ENCODE measurements at places on chromosomes 1 and 21.

DNA sequence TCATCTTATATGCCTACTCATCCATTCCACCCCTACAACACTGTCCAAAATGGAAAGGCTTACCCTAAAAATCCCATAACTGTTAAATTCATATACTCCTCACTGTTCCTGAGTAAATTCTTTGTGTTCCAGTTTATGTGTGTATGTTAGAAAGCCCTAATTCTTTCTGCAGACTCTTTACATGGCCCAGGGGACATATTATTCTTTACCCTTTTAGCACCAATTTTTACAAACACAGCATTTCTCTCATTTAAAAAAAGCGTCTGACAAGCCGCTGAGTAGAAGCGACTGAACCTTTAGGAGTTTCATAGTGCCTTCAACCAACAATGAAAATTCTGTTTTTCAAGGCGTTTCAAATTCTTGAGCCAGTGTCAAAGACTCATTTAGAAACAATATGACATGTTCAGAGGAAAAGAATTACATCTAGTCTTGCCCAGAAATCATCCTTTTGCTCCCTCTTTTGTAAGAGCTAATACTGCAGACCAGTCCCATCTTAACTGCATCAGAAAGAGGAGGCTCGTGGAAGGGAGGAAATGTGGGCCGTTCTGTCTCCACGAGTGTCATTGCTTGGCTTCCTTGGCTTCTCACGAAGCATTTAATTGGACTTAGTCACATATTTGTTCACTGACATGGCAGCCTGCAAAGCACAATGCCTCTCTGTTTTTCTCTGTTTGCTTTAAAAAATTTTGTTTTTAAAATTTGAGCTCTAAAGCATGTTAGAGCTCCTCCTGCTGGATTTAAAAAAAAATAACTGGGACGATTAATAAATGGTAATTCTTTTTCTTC, 21.3 kb upstream of the C1orf105 start:
- DNase-seq, result peak; percentile 64

DNA sequence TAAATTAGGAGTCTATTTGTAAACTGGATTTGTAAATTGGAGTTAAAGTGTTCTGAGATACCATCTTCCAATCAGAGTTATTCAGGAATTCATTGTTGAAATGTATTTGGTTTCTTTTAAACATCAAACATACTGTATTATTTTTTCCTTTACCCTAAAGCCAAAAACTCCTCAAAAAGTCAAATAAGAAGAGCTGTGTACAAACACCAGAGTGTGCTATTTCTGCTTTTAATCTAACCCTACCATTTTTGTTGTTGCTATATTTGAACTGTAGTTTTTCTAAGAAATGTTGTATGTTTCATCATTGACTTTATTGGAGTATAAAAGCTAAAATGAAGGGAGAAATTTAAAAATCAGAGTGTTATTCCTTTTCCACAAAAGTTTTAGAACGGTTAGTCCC, 35.8 kb downstream of the SLC30A7 start:
- no peak for DNase-seq

DNA sequence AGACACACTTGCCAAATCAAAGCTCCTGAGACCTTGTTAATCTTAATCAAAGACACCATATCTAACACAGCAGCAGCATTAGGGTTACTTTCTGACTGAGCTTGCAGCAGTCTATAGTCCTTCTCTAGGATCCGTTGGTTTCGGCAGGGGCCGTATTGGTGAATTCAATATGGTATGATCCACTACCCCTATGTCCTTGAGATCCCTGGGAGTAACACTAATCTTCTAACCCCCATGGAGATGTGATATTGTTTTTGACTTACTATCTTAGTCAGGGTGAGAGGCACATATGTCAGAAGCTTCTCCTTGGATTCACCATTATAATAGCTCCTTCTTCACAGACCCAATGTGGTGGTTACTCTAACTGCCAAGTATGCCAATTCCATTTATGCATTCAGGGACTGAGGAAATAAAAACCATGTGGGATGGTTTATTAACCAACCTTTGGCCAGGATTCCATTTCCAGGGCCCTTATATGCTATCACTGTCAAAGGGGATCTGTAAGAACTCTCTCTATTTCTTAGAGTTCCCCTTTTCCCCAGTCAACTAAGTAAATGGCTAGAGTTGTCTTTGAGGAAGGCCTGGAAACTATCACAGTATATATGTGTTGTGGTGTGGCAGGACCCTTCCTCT, 673.6 kb upstream of the USP24 start:
- no peak for DNase-seq

GRCh38 chr1:216836316-216836715, 113.1 kb upstream of the ESRRG start:
- no peak for DNase-seq

DNA sequence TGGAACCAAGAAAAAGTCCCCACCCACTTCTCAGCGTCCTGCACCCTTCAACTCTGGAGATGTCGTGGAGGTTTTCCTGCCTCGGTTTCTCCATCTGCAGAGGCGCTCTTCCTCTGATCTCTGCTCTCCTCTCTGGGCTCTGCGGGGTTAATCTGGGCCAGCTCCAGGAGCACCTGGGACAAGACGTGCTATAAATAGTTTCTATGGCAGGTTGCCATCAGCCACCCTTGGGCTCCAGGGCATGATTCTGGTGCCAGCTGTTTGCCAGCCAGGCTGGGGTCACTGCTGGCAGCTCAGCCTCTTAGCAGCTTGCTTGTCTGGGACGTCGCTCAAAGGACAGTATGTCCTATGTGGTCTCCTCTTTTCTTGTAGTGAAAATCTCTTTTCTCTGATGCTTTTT, 137.1 kb downstream of the ACTL8 start:
- no peak for DNase-seq

DNA sequence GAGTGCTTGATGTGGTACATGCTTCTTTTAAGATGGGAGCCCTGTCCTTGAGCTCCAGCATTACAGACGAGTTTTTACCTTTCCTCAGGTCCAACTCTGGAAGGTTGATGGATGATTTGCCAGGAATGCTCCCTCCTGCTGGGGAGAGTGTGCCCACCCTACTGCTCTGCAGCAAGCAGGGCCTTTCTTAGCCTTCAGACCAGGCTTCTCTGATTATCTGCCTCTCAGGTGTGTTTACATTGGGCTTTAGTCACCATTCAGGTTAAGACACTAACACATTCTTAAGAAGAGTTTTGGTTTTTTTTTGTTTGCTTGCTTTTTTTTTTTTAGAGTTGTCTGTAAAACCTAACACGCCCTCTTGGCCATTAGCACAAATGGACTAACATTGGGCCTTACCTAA, 301.8 kb downstream of the KCNT2 start:
- no peak for DNase-seq

DNA sequence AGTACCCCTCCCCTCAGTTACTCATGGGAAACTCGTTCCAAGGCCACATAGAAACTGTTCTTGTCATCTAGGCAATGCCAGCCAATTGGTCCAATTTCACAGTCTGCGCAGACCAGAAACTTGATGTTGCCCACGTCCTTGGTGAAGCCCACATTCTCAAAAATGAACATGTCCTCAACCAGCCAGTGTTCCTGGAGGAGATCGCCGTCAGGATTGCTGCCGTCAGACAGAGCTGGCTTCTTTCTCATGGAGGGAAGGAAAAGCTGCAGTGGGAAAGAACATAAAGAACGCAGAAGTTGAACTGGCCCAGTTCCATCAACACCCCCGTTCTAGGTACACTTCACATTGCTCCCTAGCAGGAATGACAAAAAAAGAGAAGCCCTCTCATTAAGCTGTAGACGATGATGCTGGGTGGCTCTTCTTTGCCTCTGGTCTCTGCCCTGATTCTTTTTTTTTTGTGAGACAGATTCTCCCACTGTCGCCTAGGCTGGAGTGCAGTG, 7.9 kb downstream of the RABIF start:
- DNase-seq, result no peak

- no peak for DNase-seq
Measured at GRCh38 chr1:18676332-18676781, 45.7 kb downstream of the PAX7 start.

GRCh38 chr1:244405856-244406255, 45.9 kb downstream of the ADSS2 start:
- no peak for DNase-seq

DNA sequence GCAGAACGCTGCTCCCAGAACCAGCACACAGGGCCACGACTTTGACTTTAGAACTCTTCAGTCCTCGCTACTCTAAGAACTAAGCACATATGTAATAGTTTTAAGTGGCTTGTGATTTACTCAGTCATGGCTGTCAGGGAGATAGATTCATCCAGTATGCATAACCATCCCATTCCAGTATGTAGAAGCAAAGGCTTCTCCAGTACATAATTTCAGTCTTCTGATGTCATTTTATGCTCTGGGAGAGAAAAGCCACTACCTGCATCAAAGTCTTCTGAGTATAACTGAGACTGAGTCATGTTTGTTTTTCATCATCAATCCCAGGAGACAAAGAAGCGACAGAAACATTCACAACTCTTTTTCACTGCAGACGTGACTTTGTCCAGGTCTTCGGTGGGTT, 885.7 kb downstream of the PLA2G4A start:
- DNase-seq, result no peak

GRCh38 chr1:97377432-97378034, 543.3 kb downstream of the DPYD start:
- no peak for DNase-seq

DNA sequence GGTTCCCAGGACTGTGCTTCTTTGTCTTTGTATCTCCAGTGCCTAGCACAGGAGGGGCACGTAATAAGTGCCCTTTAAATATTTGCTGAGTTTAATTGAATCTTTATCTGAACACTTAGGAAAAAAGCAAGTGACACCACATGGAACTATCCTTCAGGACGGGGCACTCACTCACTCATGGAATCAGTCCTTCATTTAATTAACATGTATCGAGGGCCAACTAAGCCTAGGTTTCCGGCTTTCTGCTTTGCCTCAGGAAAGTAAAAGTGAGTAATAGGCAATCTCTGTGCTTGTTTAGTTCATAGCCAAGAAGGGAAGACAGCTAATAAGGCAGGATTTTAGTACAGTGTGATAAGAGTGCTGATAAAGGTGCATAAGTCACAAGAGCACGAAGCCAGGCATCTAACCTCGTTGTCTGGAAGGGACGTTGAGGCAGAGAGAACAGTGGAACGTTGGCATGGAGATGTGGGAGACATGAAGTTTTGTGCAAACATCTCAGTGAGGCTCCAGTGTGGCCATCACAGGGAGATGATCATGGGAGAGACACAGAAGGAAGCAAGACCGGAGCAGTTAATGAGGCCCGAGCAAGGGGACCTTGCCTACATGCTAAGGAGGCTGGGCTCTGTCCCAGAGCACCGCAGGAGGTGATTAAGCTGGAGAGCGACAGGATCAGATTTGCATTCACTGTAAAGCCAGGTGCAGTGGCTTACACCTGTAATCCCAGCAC, 54.1 kb upstream of the TRIM67 start:
- DNase-seq, result no peak

DNA sequence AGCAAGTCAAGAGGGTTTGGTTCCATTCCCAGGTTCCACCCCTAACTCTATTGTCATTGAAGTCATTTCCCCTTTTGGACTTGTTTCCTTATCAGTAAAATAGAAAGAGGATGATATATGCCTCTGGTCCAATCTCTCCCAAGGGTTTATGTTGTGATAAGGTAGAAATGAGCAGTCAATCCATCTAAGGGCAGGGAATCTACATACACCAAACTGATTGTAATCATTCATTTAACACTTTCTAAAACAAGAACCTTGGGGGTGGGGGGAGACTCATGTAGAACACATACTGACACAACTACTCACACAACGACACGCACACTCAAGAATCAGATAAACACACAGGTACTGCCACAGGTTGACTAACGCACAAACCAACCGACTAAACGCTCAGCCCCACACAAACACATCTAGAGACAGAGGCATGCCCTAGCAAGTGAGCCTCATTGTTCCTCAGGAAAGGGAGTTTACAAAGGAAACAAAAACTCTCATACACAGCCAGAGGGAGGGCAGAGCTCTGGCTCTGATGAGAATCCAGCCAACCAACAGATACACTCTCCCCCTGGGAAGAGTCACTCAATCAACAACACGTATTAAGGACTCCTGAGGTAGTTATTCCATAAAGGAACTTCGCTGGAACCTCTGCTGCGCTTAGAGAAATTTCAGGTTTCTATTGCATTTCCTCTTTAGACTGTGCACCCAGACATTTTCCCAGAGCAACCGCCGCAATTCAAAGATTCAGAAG, 1.0 kb downstream of the F11R start:
- peak; percentile 44 for DNase-seq

- DNase-seq, result no peak
Measured at GRCh38 chr1:174836543-174836942, 163.2 kb upstream of the CACYBP start.

DNA sequence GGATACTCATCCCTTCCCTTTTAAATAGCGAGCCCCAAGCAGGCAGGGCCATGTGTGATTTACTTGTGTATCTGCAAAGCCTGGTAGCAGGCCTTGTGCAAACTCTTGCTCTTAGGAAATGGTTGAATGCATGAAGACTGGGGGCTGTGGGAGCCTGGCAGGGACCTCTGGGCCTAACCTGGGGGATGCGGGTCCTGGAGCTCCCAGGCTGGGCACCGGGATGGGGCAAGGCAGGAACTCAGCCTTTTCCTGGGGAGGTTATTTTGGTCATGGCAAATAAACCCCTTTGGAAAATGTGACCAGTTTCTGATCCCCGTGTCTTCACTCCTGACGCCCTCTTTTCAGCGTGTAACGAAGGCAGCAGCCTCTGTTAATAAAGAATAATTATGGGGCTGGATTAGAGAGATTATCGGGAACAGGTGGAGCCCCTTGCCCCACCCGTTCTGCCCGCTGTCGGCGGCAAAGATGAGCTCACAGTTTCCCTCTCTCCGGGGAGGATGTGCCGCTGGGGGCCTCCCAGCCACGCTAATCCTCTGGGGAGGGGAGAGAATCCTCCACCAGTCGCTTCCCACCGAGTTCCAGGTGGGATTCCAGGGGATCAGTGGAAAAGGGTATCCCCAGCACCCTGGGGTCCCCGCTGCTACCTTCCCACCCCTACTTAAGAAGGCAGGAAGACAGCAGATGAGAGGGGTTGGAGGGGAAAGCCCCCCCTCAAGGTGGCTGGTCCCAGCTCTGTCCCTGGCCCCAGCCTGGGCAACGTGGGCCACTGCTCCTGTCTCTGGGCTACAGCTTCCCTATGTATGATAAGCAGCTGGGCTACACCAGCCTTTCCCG, 69.7 kb upstream of the WNT4 start:
- DNase-seq, result no peak

- no peak for DNase-seq
Measured at GRCh38 chr21:15224346-15225086, 159.7 kb upstream of the NRIP1 start.

DNA sequence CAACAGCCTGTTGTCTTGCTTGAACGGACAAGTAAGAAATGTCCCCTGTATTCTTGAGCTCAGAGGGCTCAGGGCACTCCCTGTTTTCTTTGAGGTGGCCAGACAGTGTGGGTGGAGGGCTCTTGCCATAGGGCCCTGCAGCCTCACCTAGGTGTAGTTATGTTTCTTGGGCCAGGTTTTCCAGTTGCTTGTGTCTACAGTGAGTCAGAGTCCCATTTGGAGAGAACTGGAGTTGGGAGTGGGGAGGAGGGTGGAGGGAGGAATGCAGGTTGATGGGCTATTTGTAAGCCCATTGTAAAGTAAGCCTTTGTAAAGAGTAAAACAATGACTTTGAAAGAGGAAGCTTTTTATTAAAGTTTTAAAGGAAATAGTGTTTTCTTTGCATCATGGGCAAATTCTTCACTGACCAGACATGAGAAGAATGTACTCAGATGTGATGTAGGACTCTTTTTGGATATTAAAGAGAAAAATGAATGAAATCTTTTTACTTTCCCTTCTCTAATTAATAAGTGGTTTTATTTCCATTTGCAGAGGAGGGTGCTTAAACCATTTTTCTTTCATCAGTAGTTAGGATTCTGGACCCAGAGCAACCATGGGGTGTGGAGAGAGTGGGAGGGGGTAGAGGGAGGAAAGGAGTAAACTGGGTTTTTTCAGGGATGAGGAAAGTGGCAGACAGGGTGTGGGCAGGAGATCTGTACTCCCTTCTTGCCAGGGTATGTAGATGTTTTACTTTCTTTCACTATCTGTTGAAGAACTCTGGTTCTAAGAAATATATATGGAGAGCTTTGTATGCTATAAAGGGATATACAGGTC, 45.1 kb upstream of the MACF1 start:
- DNase-seq, result no peak
